ENCODE measurements at places on chromosomes 4 and X.

- DNase-seq, result no peak
These were observed 131.3 kb downstream of the SLC7A11 start for GRCh38 chr4:138110815-138111214.

- DNase-seq, result no peak
These were observed 16.0 kb downstream of the XG start for GRCh38 chrX:2767631-2768455.

DNA sequence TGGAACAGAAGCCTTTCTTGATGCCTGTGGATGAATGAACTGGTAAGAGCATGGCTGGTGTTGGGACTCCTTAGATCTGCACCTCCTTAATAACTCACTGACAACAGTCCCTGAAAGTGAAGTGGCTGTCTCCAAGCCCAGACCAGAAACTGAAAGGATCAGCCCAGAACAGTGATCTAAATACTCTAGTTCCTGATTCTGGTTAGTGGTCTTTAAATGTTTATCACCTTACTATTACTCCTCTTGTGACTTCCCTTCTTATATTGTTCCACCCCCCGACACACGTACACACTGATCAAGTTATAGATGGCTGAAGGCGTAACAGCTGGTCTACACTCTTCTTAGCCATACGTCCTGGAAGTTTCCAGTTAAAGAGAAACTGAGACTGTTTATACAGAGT, 33.8 kb upstream of the ARMCX2 start:
- no peak for DNase-seq

DNA sequence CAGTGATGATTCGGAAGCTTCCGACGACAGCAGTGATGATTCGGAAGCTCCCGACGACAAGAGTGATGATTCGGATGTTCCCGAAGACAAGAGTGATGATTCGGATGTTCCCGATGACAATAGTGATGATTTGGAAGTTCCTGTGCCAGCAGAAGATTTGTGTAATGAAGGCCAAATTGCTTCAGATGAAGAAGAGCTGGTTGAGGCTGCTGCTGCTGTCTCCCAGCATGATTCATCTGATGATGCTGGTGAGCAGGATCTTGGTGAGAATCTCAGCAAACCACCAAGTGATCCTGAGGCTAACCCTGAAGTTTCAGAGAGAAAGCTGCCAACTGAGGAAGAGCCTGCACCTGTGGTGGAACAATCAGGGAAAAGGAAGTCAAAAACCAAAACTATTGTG, 14.2 kb downstream of the CXCR3 start:
- DNase-seq, result no peak

GRCh38 chrX:77070202-77070918, 376.8 kb upstream of the FGF16 start:
- no peak for DNase-seq

- DNase-seq, result no peak
These were observed 276.0 kb downstream of the KLHL13 start for GRCh38 chrX:117840645-117841044.

- DNase-seq, result no peak
These were observed 74.9 kb downstream of the NSG1 start for GRCh38 chr4:4461850-4462249.

DNA sequence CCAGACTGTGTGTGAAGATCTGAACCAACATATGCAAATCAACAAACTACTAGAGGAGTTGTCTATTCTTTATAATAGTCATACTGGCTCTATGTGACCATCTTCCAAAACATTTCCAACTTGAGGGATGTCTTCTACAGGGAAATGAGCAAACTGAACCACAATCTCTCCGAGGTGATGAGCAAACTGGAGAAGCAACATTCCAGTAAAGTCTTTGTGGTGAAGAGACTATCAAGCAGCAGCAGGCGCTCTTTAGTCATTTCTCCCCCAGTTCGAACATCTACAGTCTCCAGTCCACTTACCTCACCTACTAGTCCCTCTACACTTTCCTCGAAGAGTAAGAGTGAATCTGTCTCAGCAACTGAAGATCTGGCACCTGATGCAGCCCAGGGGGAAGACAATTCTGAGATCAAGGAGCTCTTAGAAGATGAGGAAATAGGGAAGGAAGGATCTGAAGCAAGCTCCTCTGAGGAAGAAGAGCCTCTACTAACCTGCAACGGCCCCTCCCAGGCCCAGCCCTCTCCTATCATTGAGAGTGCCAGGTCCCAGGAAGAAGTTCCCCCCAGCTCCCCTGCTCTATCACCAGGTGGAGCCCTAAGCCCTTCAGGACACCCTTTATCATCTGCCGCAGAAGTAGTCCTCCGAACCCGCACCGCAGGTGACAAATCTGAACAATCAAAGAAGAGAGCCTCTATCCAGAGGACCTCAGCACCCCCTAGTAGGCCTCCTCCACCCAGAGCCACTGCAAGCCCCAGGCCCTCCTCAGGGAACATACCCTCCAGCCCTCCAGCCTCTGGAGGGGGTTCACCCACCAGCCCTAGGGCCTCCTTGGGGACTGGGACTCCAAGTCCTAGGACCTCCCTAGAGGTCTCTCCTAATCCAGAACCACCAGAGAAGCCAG, 98.1 kb downstream of the HNRNPD start:
- DNase-seq, result no peak

DNA sequence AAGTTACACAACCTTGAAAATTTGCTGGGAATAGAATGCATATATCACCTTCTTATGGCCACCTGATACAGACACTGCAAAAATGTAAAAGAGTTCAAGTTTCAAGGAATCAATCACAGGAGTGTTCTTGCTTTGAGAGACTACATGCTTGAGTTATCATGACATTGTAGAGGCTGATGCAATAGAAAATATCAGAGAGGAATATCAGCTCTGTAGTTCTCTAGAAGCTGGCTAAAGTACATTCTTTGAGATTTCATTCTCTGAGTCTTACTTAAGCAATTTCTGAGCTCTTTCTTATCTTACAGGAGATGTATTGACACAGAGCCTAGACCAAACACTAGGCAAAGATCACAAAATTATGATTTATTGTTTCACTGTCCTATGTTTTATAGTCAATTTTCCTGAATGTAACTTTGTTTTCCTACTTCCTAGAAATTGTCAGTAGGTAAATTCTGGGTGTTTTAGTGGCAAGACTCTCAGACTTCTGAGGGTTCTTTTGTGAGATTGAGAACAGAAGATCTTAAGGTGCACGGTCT, 152.1 kb upstream of the HPGD start:
- DNase-seq, result no peak

DNA sequence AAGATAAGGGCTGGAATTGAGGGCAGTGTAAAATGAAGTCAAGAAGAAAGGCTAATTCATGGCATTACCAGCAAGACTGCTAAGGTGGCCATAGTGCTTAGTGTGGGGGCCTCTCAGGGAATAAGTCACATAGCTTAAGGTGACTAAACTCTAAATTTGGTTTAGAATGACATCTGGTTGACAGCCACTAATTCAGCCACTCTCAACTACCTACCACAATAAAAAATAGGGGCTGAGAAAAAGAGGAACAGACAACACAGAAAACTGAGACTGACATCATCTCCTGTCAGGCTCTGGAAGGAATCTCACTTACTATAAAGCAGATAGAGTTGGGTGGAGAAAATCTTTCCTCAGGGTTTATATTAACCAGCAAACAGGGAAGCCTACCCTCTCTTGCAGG, 96.9 kb downstream of the CHRDL1 start:
- DNase-seq, result no peak

Measured in SIG-M5 (cell line).